ENCODE measurements at places on chromosomes 11 and 22. TPM values are rescaled to one million over a fixed set of nuclear protein-coding genes. Genes with fewer than 3 reads are reported as not detected.

DNA sequence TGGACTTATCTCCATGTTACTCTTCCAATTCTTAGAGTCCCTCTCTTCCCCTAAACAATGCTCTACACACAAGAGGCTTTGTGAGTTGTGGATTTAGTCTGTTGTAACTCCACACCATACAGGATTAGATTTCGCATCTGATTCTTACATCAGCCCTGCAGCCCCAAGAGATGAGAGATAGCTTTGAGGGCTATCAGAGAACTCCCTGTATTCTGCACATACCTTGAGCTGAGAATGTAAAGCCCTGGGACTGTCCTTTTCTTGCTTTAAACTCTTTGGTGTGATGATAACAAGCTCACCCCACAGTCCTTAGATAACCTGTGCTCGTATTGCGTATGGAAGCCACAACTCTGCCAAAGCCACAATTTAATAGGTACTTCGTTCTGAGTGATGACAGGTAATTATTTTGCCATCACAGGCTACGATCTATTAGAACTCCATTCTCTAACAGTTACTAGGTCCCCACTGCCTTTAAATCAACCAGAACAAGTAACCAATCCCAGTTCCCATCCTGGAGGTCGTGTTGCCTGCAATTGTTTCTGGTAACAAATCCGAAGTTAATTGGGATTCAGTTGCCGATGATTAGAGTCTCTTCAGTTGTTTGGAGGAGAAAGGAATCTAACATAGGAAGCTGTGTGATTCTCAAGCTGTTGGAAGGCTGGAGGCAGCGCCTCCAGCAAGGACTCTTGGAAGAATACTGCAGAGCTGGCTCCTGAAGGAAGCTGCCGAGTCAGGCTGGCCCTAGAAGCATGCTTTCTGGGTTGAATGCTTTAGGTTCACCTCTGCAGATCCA is 1.3 kb upstream of the PARVG start:
- no peak for DNase-seq

The RPS6KB2 gene
- total RNA-seq, result 51.7 TPM

- no peak for DNase-seq
Measured at GRCh38 chr11:73225851-73226250, 7.8 kb downstream of the P2RY2 start.

The DEPDC7 gene
- total RNA-seq, result 3.3 TPM

The CRYBB1 gene
- total RNA-seq, result not detected

- no peak for DNase-seq
Measured at GRCh38 chr11:64379160-64379559, 20.2 kb downstream of the RPS6KA4 start.

The LARGE2 gene
- 1.2 TPM for total RNA-seq

- no peak for DNase-seq
Measured at GRCh38 chr11:132744771-132745170, 787.5 kb downstream of the OPCML start.

DNA sequence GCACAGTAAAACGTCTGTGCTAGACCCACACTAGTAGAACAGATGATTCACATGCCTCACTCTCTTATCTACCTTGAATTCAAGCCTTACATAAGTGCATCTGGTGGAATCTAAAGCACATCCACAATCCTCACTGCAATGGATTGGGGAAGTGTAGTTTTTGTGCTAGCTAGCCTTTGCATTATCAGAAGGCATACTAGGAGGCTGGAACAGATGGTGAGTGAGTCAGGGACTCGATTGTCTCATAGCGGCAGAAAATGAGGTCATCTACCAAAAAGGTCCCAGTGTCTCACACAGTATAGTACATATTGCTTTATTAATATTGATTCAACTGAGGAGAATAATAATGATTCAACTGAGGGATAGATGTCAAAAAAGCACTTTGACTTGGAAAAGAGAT is 9.3 kb downstream of the MSANTD4 start:
- no peak for DNase-seq

DNA sequence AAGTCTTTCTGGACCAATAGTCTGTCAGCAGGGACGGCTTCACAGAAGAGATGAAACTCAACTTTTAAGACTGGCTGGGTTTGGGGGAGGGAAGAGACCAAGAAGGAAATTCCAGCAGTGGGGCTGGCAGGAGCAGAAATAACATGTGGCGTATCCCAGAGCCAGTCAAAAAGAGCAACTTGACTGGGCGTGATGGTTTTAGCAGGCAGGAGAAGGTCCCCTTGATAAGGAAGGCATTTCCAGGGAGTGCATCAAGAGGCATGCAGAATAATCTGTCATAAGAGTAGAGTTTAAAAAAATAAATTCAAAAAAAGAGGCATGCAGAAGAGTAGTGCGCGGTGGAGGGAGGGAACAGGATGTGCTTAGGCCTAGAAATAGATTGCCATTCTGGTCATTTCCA is 52.5 kb downstream of the C22orf31 start:
- no peak for DNase-seq

DNA sequence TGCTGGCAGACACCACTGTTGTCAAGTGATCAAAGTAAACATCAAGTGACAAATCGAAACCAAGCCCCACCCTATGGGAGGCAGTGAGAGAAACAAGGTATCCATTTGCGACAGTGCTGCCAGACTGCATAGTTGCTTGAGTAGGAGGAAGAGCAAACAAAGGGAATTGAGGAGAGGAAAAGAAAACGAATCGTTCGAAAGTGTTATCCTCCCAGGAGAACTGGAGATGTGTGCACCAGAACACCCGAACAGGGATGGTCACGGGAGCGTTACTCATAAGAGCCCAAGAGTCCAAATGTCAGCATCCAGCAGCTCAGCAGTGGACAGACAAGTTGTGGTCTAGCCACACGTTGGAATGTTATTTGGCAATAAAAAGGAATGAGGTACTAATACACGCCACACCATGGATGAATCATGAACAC is 58.4 kb upstream of the NUP50 start:
- DNase-seq, result peak; percentile 85

The OR5AL1 gene
- not detected for total RNA-seq

- no peak for DNase-seq
Measured at GRCh38 chr11:116928845-116929244, 91.4 kb upstream of the APOA1 start.

- no peak for DNase-seq
Measured at GRCh38 chr11:45155627-45156180, 9.3 kb downstream of the PRDM11 start.

GRCh38 chr11:65251476-65251875 is 10.3 kb upstream of the POLA2 start:
- DNase-seq, result peak; percentile 32

GRCh38 chr11:26439854-26440253 is 107.9 kb downstream of the ANO3 start:
- DNase-seq, result no peak

DNA sequence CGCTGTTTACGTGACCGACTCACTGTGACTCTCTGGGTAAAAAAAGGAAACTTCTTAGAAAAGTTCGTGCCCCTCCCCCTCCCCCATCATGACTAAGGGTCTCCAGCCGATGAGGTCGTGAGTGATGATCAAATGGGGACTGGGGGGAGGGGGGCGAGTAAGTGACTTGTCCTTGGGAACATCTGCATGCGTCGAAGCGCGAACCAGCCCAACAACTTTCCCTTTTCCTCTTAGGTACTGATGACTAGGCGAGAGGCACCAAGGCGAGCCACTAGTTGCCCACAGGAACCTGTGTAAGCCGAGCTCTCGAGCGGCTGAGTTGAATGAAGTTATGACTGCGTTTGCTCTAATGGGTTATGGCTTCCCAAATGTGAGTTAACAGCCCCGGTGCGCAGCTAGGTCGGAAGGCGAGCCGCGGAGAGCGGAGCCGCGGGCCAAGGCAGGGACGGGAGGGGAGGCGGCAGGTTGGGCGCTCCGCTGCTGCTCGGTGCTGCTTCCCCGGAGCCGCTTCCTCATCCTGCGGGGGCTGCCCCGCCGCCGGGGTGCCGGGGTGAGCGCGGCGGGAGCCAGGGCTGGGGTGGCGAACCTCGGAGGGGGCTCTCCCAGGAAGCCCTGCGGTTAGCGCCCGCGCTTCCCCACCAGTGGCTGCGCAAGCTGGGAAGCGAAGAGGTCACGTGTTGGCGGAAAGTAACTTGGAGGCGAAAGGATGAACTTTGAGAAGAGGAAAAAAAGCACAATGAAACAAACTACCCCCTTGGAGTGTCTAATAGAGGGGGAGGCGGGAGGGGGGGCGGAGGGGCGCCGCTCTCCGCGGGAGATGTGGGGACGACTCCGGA is 22.1 kb upstream of the BDNF start:
- DNase-seq, result peak; percentile 36

Measured in renal cortical epithelial cell (primary cell).